ENCODE measurements at places on chromosomes 2 and 18.

- no peak for DNase-seq
These were observed 46.2 kb downstream of the PPP4R1 start for GRCh38 chr18:9568186-9568585.

DNA sequence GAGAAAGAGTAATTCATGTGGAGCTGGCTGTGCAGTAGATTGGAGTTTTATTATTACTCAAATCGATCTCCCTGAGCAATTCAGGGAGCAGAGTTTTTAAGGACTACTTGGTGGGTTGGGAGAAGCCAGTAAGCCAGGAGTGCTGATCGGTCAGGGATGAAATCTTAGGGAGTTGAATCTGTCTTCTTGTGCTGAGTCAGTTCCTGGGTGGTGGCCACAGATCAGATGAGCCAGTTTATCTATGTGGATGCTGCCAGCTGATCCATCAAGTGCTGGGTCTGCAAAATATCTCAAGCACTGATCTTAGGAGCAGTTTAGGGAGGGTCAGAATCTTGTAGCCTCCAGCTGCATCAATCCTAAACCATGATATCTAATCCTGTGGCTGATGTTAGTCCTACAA lies 17.0 kb upstream of the UGT1A8 start:
- no peak for DNase-seq

- DNase-seq = no peak
These were observed 420.3 kb upstream of the MMADHC start for GRCh38 chr2:150007815-150008430.

DNA sequence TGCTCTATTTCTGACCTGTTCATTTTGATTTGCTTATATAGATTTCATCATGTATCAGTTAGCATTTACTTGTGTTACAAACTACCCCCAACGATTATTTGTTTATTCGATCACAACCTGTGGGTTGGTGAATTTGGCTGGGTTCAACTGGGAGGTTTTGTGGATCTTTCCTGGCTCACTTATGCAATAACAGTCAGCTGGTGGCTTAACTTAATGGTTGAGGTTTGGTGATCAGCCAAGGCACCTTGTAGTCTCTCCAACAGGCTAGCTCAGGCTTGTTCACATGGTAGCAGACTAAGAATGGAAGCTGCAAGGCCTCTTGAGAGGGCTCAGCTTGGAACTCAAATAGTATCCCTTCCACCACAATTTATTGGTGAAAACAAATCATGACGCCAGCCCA lies 5.4 kb upstream of the PUM2 start:
- no peak for DNase-seq

GRCh38 chr2:503288-503999 lies 173.8 kb downstream of the TMEM18 start:
- no peak for DNase-seq

DNA sequence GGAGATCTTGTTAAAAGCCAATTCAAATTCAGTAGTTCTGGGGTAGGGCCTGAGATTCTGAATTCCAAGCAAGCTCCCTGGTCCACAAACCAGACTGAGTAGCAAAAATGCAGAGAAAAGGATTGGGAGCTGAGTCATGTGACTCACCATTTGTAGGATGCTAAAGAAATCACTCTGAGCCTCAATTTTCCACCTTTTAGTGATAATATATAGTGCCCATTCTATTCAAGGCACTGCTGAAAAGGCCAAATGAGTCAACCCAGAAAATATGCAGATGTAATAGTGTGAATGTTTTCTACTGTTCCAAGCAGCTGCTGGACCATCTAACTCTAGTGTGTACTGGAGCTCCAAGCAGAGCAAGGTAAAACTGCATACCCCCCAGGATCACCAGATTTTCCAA lies 47.2 kb downstream of the SLC14A2 start:
- no peak for DNase-seq

DNA sequence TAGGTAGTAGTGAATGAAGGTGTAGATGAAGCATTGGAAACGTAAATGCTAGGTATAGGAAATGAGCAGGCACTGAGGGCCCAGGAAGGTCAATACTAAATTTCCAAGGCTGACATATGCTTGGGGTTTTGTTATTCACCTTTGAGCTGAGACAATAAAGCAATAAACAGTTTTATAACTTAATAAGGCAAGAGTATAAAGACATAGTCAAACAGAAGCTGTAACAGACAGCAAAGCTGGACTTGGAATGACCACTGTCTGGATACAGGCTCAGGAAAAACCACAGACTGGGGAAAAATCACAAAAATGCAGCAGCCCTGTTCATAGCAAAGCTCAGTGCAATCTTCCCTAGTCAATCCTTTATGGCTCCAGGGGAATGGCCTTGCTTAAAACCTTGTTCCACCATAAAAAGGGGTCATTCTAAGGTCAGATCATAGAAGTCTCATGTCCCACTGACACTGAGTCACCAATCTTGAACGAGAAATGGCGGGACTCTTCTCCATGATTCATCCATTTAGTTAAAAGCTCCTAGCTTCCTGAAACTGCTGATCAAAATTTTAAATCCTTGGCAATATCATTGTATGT lies 493.3 kb downstream of the CMPK2 start:
- DNase-seq = no peak

- no peak for DNase-seq
These were observed 65.9 kb downstream of the NBEAL1 start for GRCh38 chr2:203080447-203081045.

DNA sequence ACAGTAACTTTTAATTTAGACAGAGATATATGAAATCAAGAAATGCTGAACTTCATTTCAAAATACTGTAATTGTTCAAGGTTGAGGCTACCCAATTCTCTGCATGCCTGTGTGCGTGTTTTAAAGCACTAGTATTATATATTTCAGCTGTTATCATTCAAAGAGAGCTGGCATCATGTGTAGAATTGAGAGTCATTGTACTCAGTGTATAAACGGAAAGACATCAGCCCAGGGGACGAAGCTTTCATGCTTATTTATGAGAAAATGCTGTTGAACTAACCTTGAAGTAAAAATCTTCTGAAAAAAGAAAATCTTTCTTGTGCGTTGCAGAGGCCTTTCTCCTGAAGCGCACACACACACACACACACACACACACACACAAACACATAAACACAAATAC lies 48.4 kb downstream of the MYCN start:
- no peak for DNase-seq

GRCh38 chr2:37634914-37635503 lies 36.4 kb downstream of the CDC42EP3 start:
- no peak for DNase-seq

- DNase-seq = no peak
These were observed 7.1 kb downstream of the ADAM17 start for GRCh38 chr2:9548506-9548905.

GRCh38 chr2:39405364-39405763 lies 31.7 kb downstream of the MAP4K3 start:
- DNase-seq = no peak

DNA sequence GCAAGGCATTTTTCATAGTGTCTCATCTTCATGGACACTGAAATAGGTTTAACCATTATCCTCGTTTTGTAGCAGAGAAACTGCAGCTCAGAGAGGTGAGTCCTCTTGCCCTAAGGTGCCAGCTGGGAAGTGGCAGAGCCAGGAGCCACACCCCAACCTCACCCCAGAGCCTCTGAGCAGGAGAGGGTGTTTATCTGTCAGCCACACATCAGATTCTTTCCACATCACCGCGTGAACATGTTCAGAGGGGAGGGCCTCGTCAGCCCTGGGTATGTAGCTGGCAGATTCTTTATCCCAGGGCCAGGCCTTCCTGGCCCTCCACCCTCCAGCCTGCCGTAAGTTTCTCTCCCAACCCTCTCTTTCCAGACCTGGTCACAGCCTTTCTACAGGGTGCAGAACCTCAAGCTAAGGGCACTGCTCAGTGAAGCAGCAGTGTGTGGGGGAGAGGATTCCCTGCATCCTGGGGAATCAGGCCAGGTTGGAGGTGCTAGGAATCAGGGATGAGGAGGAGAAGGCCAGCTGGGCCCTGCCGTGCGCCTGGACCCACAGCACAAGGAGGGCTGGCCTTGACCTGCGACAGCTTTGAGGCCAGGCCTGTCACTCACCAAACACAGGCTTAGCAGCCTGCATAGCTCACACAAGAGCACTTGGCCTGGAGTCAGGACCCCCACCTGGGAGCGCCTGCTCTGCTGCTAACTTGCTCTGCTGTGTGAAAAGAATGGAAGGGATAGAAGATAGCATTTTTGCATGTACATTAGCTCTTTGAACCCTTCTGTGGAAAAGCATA lies 111.3 kb upstream of the MCFD2 start:
- DNase-seq = no peak

- no peak for DNase-seq
These were observed 447.5 kb downstream of the BCL11A start for GRCh38 chr2:60105906-60106305.

DNA sequence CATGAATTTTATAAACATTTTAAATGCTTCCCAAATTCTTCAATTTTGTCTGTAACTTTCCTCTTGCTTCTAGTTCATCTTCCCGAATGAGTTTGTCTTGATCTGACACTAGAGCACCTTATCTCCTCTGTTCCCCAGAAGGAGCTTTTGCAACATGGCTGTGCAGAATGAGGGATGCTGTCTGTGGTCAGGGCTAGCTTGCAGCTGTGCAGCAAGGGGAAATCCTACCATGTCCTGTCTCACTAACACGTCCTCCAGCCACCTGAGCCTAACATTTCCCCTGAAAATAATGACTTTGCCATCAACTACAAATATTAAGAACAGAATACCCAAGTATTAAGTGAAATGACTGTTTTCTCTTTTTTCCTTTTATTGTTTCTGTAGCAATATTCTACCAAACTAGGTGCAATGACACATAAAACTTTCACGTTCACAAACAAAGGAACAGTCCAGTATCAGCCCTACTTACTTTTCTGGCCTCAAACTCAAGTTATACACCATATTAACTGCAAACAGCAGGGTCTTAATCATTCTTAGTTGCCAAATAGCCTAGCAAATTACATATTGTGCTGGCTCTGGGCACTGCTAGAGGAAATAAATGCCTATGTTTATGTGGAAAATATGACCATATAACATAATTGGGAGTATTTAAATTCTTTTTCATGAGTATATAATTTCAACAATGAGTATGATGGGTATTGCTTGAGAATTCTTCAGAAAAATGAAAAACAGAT lies 423.3 kb downstream of the CMPK2 start:
- DNase-seq = no peak

- DNase-seq = no peak
These were observed 52.6 kb upstream of the RAB27B start for GRCh38 chr18:54775686-54776085.

GRCh38 chr2:21059885-21060610 lies 16.2 kb upstream of the APOB start:
- DNase-seq = no peak

DNA sequence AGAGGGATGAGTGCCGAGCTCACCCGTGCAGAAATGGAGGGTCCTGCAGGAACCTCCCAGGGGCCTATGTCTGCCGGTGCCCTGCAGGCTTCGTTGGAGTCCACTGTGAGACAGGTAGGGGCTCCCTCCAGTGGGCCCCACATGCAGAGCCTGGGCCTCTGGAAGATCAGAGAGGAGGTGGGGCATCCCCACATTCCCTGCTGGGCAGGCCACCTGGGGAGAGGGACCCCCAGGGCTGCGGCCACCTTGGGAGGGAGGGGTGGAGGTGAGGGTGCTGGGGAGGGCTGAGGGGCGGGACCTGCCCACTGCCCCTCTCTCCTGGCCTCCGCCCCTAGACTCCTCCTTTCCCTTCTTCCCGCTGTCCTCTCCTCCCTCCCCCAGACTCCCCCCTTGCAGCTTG lies 38.5 kb downstream of the MTERF4 start:
- DNase-seq = no peak

GRCh38 chr2:174881678-174882077 lies 117.4 kb upstream of the CHRNA1 start:
- DNase-seq = no peak

GRCh38 chr18:14908541-14908940 lies 160.6 kb downstream of the ANKRD30B start:
- no peak for DNase-seq

- DNase-seq = no peak
These were observed 83.1 kb upstream of the RBM44 start for GRCh38 chr2:237715459-237715947.

DNA sequence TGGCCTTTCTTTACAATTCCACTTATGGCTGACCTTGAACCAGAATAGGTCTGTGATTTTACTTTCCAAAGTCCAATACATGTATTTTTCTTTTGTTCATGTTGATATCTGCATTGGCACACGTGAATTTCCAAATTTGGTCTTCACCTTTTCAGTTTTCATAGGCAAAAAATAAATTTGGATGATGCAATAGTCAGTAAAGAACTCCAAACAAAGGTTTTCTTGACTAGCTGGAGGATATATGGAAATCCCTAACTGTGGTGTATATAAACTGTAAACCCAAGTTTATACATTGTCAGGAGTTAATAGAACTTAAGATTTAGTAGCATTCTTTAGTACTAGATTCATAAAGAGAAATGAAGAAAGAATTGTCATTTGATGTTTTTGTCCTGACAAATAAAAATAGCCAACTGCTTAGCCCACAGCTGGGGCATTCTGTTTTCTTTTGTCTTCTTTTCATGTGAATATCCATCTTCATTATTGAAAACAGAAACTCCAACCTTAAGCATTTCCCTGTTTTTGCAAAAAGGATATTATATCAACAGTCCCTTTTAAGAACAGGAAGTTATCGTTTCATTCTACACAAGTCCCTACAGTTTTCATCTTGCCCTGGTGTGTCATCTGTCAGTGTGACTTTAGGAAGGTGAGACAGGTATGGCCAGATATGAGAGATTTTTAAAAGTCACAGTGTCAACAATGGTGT lies 132.9 kb downstream of the BCL2 start:
- DNase-seq = no peak

DNA sequence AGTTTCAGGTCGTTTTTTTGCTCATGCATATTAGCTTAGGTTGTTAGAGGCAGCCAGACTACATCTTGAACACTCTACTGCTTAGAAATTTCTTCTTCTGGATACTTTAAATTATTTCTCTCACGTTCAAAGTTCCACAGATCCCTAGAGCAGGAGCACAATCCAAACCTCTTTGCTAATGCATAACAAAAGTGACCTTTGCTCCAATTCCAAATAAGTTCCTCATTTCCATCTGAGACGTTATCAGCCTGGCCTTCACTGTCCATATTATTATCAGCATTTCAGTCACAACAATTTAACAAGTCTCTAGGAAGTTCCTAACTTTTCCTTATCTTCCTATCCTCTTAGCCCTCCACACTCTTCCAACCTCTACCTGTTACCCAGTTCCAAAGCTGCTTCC lies 50.4 kb upstream of the ERMN start:
- DNase-seq = no peak

DNA sequence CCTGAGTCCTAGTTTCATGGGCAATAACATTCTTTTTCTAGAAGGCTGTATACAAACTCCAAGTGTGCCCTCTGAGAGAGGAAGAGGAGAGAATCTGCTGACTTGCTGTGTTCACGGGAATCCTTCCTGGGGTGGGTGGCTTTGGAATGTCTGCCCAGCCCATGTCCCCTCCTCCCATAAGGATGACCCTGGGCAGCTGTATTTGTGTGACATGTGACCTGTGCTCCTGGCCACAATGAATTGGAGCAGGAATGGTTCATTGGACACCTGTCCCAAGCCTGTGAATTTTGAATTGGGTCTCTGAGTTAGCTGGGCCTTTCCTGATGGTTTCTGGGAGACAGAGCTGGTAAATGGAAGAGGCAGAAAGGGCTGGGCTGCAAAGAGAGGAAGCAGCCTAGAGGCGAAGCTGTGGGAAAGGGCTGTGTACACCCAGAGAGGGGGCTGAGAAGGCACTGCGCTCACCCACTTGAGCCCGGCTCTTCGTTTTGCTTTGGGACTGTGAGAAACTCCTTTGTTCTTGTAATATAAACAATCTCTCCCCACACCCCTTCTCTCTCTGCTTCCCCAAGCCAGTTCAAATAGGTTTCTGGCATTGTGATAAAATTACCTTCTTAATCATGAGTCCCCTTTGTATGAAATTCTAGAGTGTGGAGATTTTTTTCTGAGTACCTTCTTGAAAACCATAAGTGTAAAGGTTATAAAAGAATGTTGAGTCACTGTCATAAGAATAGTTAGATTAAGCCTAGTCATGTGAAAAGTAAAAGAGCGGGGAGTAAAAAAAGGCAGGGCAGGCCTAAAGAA lies 49.8 kb downstream of the SLC4A5 start:
- DNase-seq = no peak
